Frontal cortex (tissue), 4 donors: ENCODE measurements at places on chromosomes 3 and 15.

- DNase-seq = no peak
Measured at GRCh38 chr15:71634820-71635560, 175.4 kb upstream of the NR2E3 start.

GRCh38 chr3:148880681-148881080 lies 15.6 kb downstream of the CPA3 start:
- DNase-seq = no peak

DNA sequence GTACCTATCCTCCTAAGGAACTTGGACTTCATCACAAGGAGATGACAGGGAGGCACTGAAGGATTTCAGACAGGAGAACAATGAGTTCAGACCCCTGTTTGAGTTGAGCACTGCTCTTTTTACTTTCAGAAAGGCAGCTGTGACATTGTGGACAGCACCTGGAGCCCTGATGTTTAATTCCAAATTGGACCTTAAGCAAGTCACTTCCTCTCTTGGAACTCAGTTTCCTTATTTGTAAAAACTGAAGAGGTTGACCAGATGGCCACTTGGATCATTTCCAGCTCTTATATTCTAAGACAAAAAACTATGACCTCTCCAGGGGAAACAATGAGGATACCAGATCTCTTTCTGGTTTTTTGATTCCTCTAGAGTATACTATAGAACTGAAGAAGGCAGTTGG lies 34.1 kb upstream of the SMAD3 start:
- no peak for DNase-seq

DNA sequence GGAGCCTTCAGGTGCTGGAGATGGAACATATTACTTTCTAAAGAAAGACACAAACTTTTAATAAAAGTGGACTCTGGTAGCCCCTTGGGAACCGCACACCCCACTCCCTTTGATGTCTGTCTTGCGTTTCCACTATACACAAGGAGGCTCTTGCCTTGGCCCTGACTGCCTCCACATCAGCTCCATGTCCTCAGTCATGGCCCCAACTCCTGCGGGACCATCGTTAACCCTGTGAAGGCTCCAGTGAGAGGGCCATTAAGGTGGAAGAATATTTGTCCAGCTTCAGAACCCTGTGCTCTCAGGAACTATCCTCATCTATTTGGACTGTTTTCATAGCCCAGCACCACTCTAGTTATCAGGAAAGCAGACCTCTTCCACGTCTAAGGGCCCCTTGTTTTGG lies 16.1 kb upstream of the BFSP2 start:
- no peak for DNase-seq

DNA sequence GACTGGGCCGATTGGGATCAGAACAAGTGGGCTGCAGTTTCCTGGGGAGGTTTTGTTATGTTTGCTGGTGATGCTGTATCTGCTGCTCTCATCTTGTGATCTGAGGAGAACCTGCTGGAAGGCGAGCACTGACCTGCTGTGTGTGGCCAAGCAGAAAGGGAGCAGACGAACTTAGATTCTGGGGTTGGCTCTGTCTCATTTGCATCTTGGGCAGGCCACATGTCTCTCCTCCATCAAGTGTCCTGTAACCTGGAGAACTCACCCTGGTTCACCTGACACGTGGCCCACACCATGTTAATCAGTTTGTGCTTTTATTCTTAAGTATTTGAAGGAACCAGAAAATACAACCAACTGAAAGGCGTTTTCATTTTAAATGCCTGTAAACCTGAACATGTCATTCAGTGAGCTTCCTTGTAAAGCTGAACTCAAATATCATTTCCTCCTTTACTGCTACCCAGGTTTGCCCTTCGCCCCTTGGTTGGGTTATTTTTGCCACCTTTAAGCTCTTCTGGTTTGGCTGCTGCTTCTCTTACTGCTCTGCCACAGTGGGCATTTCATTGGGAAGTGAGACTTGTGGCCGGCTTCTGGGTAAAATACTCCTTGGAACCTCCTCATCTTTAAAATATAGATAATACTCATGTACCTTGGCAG lies 33.5 kb upstream of the TRAK1 start:
- no peak for DNase-seq

DNA sequence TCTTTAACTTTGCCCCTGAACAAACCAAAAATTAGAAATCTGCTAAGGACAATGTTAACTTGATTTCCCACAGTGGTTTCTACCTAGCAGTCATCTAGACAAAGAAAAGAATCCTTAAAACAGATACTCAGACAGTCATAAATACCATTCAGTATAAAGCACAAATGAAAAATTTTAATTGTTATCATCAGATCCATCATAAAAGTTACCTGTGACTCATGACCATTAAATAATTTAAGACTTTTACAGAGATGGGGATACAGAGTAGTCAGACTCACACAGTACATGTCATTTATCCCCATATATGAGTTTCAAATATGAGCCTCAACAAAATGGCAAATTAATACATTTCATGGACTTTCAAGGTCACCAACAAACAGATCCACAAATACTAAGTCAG lies 116.8 kb downstream of the HERC1 start:
- DNase-seq = no peak

DNA sequence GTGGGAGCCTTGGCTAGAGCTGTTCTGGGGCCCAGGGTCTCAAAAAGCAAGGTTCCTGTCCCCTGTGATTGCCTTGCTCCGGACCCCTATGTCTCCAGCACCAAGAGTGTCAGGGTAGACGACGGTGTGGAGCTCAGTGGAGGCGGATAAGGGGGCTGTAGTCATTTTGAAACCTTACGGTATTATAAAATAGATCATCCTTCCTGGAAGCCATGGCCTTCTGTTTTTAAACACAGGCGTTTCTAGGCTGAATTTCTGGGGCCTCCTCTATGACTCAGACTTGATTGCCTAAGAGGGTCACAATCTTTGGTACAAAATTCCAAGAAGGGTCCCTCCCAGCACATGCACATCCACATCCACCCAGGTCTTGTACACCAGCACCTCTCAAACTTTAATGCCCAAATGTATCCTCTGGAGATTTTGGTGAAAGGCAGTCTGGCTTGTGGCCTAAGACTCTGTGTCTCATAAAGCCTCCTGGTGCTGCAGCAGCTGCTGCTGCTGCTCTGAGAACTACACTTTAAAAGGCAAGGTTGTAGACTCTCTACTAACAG lies 70.5 kb upstream of the XCR1 start:
- DNase-seq = no peak

GRCh38 chr3:65642883-65643282 lies 395.8 kb downstream of the MAGI1 start:
- no peak for DNase-seq

GRCh38 chr3:177343122-177343625 lies 145.9 kb upstream of the TBL1XR1 start:
- DNase-seq = no peak

- DNase-seq = no peak
Measured at GRCh38 chr3:25444273-25444672, 16.2 kb downstream of the RARB start.

DNA sequence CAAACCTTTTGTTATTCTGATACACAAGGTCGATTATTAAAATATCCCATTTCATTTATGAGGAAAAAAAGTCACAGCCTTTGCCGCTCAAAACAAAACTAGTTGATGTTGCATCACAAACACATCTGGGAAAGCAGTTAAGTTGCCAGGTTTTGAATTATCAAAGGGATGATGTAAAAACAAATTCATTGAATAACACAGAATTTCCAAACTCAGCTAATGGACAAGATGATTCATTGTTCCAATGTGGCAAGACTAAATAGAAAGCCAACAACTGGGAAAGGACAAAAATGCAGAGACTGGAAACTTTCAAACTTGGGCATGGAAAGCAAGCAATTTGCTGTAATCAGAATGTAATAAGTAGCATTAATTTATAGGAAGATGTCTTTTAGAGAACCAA lies 610.0 kb upstream of the ZNF385D start:
- DNase-seq = no peak

- no peak for DNase-seq
Measured at GRCh38 chr3:137766876-137767537, 2.9 kb downstream of the SOX14 start.

DNA sequence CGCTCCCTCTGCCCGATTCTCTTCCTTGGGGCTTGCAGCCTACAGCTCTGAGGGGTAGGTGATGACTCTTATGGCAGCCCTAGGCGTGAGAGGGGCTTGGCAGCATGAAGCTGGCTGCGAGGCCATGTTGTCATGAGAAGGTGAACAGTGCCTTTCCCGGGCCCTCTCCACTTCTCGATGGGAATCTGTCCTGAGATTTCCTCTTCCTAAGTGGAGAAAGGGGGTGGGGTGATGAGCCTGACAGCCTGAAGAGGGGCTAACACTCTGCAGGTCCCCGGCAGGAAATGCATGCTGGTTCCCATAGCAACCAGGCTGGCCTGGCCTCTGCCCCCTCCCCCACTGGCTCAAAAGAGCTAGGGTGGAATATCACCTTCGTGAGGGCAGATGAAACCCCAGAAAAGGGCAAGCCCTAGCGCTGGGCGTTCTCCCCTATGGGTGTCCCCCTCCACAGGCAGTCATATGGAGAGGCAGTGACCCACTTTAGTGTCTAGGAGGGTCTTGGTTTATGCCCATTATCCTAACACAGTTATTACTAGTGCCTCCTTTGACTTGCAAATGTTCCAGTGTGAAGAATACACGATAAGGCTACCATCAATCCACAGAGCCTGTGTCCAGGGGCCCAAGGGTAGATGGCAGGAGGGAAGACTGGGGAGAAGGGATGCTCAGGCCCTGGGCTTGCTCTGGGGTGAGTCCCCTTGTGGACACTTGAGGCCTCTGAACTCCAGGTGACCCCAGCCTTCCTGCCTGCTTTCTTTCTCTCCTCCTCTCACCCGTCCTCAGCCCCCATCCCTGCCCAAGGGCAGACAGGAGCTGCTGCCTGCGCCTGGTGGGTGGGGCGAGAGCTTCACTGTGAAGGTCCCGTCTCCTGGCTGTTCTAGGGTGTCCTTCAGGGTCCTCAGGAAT lies 13.2 kb downstream of the EPHB3 start:
- DNase-seq = no peak

DNA sequence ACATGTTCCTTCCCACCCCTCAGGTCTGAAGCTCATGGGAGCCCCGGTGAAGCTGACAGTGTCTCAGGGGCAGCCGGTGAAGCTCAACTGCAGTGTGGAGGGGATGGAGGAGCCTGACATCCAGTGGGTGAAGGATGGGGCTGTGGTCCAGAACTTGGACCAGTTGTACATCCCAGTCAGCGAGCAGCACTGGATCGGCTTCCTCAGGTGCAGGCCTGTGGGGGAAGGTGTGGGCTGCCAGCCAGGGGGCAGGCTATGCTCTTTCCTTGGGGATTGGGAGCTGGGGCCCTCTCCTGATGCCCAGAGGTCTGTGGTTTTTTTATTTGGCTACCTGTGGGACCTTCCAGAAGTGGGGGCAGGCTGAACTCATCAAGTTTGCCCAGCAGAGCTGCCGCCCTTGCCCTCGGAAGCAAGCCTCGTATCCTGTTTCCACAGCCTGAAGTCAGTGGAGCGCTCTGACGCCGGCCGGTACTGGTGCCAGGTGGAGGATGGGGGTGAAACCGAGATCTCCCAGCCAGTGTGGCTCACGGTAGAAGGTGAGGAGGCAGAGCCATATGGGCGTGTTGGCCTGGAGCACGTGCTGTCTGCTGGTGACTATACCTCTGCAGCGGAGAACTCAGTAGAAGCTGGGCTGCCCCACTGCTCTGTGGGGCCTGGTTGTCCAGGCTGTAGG lies 2.2 kb downstream of the TYRO3 start:
- DNase-seq = no peak

GRCh38 chr15:57064033-57064432 lies 145.6 kb downstream of the TCF12 start:
- DNase-seq = no peak
